ENCODE measurements at places on chromosomes 12 and 14.
A peak's percentile ranks its signal among the peaks of the same experiment; 100 is the strongest.

DNA sequence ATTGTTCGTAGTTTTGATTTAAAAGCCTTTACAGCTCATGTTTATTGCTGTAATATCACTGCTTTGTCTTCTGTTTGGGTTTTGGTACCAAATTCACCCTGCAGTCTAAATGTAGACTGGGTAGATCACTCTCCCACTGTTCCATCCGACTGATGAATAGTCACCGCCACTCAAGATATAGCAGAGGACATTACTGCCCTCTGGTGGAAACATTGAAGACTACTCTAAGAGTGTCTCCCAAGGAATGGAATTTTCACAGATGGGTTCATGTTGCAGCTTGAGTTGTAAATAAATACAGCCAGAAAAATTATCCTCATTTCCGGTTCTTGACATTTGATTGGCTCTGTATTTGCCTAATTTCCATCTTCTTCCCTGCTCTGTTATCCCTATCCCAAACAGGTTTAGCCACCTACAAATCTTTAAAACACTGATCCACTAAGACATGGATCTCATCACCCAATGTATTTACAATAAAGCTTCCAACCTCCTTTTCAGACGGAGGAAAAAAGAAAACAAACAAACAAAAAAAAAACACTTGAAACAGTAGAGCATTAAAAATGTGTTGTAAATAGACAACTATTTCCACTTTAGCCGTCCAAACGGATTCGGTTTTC is 198.3 kb upstream of the CPNE8 start:
- H3K4me1 ChIP-seq = no peaks in the 10 kb centered on the region
- H3K27me3 ChIP-seq = no peaks in the 10 kb centered on the region
- peak; percentile 75 for DNase-seq

GRCh38 chr12:69500631-69501030 is 30.4 kb downstream of the FRS2 start:
- DNase-seq = no peak
- no peak overlapping the region for H3K4me3 ChIP-seq
- H3K27me3 ChIP-seq = no peaks in the 10 kb centered on the region
- H3K36me3 ChIP-seq = peaks cover 3% of the 10 kb centered on the region
- peaks cover 2% of the 10 kb centered on the region for H3K4me1 ChIP-seq
- H3K27ac ChIP-seq = no peak overlapping the region

- no peak for DNase-seq
- H3K4me3 ChIP-seq = no peak overlapping the region
Observed at GRCh38 chr14:68283378-68284123, 464.0 kb downstream of the RAD51B start.

GRCh38 chr14:81868172-81868571 is 334.5 kb upstream of the SEL1L start:
- no peak overlapping the region for H3K4me3 ChIP-seq
- no peaks in the 10 kb centered on the region for H3K27me3 ChIP-seq
- H3K4me1 ChIP-seq = no peaks in the 10 kb centered on the region

GRCh38 chr14:60651796-60652673 is 2.8 kb upstream of the SIX1 start:
- H3K36me3 ChIP-seq = peaks cover 7% of the 10 kb centered on the region
- peaks cover 74% of the 10 kb centered on the region for H3K27me3 ChIP-seq
- H3K27ac ChIP-seq = peak overlapping the region; percentile 91
- peaks cover 52% of the 10 kb centered on the region for H3K4me1 ChIP-seq
- peak; percentile 48 for DNase-seq

GRCh38 chr12:56119361-56119796 is 1.3 kb downstream of the ZC3H10 start:
- peak overlapping the region; percentile 88 for H3K27ac ChIP-seq
- H3K36me3 ChIP-seq = peaks cover 38% of the 10 kb centered on the region
- no peak overlapping the region for H3K4me3 ChIP-seq
- peak; percentile 94 for DNase-seq
- peaks cover 47% of the 10 kb centered on the region for H3K4me1 ChIP-seq
- H3K27me3 ChIP-seq = no peaks in the 10 kb centered on the region

DNA sequence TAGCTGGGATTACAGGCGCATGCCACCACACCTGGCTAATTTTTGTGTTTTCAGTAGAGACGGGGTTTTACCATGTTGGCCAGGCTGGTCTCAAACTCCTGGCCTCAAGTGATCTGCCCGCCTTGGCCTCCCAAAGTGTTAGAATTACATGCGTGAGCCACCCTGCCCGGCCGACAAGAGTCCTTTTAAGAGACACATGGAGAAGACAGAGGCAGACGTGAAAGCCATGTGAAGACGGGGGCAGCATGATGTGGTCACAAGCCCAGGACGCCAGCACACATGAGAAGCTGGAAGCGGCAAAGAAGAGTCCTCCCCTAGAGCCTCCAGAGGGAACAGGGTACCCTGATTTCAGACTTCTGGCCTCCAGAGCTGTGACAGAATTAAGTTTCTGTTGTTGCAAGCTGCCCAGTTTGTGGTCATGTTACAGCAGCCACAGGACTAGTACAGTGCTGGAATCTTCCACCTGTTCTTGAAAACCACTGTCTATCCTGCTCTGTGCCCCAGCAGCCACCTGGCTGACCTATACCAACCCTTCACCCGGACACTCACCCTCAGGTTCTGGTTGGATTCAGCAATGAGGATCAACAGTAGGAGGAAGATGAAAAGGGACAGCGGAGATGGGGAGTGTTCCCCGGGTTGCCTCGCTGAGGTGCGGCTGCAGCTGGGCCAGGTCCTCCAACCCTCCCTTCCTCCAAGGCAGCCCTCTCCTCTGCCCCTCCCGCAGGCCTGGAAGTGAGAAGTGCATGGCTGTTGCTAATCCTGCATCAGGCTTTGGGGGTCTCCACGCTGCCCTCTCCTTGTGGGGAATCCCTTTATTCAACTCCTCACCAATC is 16.9 kb downstream of the VPS37B start:
- no peaks in the 10 kb centered on the region for H3K27me3 ChIP-seq
- no peak overlapping the region for H3K4me3 ChIP-seq
- peaks cover 54% of the 10 kb centered on the region for H3K4me1 ChIP-seq
- H3K27ac ChIP-seq = no peak overlapping the region
- peak; percentile 29 for DNase-seq

- DNase-seq = no peak
- no peak overlapping the region for H3K4me3 ChIP-seq
- no peak overlapping the region for H3K27ac ChIP-seq
Observed at GRCh38 chr14:81986005-81986404, 452.4 kb upstream of the SEL1L start.

DNA sequence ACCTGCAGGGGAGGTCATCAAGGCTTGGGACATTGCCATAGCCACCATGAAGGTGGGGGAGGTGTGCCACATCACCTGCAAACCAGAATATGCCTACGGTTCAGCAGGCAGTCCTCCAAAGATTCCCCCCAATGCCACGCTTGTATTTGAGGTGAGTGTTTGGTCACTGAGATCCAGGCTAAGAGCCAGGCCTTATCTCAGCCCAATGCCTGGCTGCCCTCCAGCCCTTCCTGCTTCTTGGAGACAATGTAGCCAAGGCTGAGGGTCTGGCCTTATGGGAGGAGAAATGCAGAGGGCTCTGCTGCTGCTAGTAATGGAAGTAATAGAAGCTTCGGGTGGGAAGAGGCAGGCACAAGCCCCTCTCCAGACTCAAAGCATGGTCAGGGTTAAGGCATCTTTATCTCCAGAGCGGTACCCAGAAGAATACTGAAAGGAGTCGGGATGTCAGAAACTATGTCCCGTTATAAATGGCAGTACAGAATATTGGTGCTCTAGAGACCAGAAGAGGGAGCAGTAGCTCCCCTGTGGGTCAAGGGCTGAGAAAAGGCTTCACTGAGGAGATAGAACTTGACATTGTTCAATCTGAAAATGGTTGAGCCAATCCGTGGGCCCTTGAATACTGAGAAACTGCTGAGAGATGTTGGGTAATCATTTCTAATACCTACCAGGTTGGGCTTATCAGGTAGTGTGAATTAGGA is 3.1 kb downstream of the FKBP4 start:
- peaks cover 14% of the 10 kb centered on the region for H3K4me1 ChIP-seq
- H3K36me3 ChIP-seq = peaks cover 60% of the 10 kb centered on the region
- H3K4me3 ChIP-seq = no peak overlapping the region
- no peak for DNase-seq
- H3K27ac ChIP-seq = no peak overlapping the region

DNA sequence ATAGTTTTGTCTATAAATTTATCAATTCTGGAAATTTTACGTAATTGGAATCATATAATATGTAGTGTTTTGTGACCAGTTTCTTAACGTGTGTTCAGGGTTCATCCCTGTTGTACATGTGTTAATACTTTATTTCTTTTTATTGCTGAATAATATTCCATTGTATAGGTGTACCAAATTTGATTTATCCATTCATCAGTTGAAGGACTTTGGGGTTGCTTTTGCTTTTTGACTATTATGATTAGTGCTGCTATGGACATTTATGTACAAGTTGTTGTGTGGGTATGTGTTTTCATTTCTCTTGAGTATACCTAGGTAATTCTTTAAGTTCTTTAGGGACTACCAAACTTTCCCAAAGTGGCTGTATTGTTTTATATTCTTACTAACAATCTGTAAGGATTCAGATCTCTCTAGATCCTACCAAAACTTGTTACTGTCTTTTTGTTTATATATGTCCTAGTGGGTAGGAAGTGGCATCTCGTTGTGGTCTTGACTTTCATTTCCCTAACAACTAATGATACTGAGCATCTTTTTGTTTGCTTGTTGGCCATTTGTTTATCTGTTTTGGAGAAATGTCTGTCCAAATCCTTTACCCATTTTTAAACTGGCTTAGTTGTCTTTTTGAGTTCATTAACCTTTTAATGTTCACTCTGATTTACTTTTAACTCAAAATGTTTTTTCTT is 14.9 kb downstream of the VRK1 start:
- DNase-seq = no peak
- H3K36me3 ChIP-seq = no peaks in the 10 kb centered on the region
- no peak overlapping the region for H3K4me3 ChIP-seq
- no peak overlapping the region for H3K27ac ChIP-seq
- no peaks in the 10 kb centered on the region for H3K27me3 ChIP-seq

- peak; percentile 67 for DNase-seq
- H3K4me1 ChIP-seq = peaks cover 15% of the 10 kb centered on the region
- H3K27ac ChIP-seq = peak overlapping the region; percentile 86
Observed at GRCh38 chr14:85534458-85535293, 4.7 kb downstream of the FLRT2 start.

DNA sequence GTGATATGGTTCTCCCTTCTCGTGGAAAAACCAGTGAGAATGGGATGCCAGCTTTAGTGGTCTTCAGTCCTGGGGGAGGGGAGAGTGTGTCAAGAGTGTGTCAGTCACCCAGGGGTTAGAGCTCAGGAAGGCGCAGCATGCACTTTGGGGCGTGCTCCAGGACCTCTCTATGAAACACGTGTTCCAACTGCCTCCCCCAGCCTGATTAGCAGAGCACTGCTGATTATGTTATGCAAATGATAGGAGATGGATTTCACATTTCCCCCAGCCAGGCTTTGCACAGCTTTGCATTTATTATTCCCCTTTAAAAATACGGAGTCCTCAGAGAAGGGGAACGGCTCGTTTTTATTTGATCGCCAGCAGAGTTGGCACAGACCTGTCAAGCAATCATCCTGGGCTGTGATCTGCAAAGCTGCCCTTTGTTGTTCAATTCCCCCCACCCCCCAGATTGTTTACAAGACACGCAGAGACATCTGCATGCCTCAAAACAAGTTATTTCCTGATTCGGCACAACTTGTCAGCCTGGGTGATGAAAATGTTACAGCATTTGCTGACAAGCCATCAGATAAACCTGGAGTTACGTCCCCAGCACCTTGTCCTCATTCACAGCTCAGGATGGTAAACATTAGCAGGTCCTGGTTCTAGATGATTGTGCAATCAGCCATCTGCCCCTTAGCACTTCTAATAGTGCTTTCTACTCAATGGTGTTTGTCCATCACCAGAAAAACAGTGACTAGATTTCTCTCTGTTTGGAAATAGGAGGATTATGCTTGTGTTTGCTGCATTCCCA is 196.5 kb downstream of the NOVA1 start:
- H3K36me3 ChIP-seq = no peaks in the 10 kb centered on the region
- no peaks in the 10 kb centered on the region for H3K4me1 ChIP-seq
- no peak for DNase-seq
- no peak overlapping the region for H3K27ac ChIP-seq
- no peak overlapping the region for H3K4me3 ChIP-seq

GRCh38 chr12:95623554-95624170 is 72.4 kb upstream of the USP44 start:
- peak; percentile 39 for DNase-seq
- no peaks in the 10 kb centered on the region for H3K27me3 ChIP-seq
- no peak overlapping the region for H3K4me3 ChIP-seq
- no peaks in the 10 kb centered on the region for H3K36me3 ChIP-seq

DNA sequence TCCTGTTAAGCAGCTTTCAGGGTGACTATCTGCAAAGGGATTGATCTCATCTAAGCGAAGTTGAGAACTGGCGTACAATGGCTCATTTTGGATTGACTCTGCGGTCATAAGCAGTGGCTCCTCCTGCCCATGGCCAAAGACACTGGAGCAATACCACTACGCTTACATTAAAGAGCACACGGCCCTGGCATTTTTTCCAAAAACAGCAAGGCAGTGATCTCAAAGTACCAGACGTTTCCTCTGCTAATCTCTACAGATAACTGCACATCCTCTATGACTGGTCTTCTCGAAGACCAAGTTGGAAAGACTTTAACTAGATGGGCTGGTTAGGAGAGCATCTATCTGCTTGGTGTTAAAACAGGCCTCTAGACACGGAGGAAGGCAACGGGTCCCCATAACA is 2.7 kb downstream of the PITPNM2 start:
- H3K27ac ChIP-seq = no peak overlapping the region
- no peaks in the 10 kb centered on the region for H3K36me3 ChIP-seq
- no peak for DNase-seq
- H3K4me3 ChIP-seq = no peak overlapping the region

DNA sequence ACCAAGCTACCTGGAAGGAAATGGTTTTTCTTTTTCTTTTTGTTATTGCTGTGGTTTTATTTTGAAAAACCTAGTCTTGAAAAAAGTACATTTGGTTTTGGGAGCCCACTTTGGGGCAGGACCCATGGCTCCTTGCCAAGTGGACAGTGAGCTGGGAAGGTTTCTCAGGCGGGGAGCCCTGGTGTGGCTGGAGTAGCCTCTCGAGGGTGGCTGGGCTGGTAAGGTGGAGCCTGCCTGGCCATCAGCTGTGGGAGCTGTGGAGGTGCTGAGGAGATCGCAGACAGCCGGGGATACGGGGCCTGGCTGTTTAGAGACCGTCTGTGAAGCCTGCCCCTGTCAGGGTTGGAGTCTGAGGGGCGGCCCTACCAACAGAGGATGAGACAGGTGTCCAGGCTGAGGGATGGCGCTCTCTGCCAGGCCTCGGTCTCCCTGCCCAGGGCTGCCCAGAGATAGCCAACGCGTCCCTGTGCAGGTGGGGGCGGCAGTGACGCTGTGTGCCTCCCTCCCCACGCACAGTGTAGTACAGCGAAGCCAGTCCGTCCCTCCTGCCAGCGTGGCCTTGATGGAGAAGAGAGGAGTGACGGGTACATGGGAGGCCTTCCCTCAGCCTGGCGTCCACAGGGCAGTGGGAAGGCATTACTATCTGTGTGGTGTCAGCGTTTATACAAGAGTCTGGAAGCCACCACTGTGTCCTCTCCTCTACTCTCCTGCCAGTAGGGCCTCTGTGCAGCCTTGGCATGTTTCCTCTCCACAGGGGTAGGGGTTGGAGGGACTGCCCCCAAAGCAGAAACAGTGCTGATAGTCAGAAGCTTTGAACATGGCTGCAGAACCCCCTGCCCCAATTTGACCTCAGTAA is 5.9 kb downstream of the RIN3 start:
- H3K36me3 ChIP-seq = peaks cover 3% of the 10 kb centered on the region
- H3K27ac ChIP-seq = no peak overlapping the region
- H3K27me3 ChIP-seq = no peaks in the 10 kb centered on the region
- H3K4me3 ChIP-seq = no peak overlapping the region
- DNase-seq = no peak

GRCh38 chr14:54665946-54666345 is 99.0 kb downstream of the SAMD4A start:
- no peak overlapping the region for H3K4me3 ChIP-seq
- peaks cover 51% of the 10 kb centered on the region for H3K4me1 ChIP-seq
- no peak for DNase-seq
- H3K27me3 ChIP-seq = no peaks in the 10 kb centered on the region
- H3K36me3 ChIP-seq = peaks cover 3% of the 10 kb centered on the region

All from muscle of leg (tissue), 16 donors.